ENCODE measurements at places on chromosomes 3 and 15. TPM values are rescaled to one million over a fixed set of nuclear protein-coding genes. Genes with fewer than 3 reads are reported as not detected.

DNA sequence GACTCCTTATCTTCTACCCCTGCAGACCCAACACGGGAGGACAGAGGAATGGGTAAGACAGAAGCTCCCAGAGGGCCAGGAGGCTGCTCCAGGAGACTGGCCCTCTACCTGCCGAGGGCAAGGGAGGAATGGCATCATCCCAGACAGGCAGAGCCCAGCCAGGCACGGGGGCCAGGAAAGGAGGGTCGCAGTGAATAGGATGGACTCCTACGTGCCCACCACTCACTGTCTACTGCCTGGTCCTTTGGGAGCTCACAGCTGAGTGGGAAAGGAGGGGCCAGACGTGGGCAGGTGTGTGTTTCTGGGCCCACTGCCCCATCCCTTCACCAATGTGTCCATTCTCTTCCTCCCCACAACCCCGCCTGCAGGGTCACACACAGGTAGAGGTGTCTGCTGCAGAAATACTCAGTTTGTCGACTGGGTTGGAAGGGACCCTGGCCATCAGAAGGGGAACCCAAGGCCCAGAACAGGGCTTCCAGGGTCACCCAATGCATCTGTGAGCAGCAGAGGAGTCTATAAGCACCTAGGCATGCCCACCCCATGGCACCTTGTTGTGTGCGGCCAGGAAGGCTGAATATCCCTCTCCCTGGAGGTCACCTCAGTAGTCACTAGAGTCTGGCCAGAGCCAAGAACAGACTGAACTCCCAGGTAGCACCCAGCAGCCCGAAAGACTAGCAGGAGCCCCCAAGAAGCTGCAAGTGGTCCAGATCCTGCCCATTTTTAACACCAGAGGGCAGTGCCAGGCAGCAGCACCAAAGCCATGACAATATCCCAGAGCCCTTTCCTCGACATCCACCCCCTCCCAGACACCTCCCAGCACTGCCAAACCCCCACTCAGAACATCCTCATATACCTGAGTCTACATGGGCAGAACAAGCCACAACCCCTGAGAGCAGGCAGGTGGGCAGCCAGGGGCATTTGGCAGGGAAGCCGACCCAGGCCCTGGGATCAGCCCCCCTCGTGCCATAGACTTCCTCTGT is 24.0 kb downstream of the TKT start:
- DNase-seq, result no peak

GRCh38 chr15:29196290-29196689 is 73.3 kb downstream of the NSMCE3 start:
- no peak for DNase-seq

DNA sequence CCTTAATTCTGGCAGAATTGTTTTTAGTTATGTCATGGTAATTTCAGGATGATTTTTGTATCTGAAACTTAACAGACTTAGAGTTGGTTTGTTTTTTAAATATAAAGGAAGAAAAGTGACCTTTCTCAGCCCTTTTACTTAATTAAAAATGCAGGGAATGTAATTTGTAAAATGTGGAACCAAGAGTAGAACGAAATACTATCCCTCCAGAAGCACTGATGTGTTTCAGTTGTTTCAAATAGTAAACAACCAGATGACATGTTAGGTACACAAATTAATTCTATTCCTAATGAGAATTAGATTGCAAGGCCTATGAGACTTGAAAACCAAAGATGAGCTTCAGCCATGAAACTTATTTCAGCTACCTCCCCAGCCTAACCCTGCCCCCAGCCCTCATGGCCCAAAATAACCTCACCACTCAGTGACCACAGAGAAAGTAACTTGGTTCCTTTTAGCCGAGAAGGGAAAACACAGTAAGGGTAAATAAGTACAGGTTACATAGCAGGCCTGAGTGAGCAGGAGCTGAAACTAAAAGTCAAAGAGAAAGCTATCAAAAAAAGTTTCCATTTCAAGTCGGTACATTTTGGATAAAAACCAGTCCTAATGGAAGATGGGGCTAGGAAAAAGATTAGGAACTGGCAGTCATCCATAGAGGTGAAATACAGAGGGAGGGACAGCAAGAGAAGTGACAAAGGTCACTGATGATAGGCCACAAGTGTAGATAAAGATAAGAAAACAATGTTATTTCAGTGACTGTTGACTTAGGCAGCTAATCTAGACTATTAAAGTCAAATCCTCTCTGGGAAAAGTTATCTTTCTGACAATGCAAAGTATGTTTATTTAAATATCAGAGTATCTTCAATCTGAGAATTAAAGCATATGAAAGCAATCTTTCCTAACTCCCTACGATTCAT is 23.2 kb downstream of the SENP8 start:
- no peak for DNase-seq

GRCh38 chr3:172154768-172155664 is 115.6 kb downstream of the FNDC3B start:
- peak; percentile 40 for DNase-seq

DNA sequence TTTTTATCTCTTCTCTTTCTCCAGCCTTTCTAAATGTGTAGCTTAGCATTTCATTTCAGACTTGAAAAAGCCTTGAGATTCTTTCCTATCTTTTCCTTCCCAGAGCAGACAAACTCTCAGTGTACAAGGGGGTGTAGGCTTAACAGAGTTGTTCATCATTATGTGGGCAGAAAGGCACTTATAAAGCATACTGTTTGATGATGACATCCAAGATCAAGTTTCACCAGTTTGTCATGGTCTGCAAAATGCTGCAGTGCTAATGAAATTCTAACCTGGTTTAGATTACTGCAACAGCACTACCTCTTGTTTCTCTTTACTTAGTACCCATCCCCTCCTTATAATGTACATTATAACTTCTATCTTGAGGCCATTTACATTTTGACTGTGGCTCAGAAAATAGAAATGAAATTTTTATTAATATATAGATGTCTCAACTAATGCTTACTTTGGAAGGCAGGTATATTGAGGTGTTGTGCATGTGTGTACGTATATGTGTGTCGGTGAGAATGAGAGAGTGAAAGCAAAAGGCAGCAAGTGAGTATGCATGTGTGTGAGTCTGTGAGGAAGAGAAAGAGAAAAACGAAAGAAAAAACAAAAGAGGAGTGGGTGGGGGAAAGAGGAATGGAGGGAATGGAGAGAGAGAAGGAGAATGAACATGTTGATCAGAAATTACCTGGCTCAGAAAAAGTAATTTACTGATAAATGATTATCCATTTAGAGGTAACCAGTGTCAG is 1043.6 kb downstream of the TUSC7 start:
- peak; percentile 51 for DNase-seq

The SH3GL3 gene
- 1.4 TPM for total RNA-seq

The ITGA11 gene
- total RNA-seq, result 11.4 TPM

The RASL12 gene
- total RNA-seq, result 1.6 TPM

- DNase-seq, result peak; percentile 28
These were observed 6.3 kb downstream of the GORASP1 start for GRCh38 chr3:39101022-39101689.

- DNase-seq, result no peak
These were observed 368.7 kb upstream of the TBL1XR1 start for GRCh38 chr3:177565981-177566380.

- DNase-seq, result no peak
These were observed 121.4 kb upstream of the GMNC start for GRCh38 chr3:190983875-190984274.

DNA sequence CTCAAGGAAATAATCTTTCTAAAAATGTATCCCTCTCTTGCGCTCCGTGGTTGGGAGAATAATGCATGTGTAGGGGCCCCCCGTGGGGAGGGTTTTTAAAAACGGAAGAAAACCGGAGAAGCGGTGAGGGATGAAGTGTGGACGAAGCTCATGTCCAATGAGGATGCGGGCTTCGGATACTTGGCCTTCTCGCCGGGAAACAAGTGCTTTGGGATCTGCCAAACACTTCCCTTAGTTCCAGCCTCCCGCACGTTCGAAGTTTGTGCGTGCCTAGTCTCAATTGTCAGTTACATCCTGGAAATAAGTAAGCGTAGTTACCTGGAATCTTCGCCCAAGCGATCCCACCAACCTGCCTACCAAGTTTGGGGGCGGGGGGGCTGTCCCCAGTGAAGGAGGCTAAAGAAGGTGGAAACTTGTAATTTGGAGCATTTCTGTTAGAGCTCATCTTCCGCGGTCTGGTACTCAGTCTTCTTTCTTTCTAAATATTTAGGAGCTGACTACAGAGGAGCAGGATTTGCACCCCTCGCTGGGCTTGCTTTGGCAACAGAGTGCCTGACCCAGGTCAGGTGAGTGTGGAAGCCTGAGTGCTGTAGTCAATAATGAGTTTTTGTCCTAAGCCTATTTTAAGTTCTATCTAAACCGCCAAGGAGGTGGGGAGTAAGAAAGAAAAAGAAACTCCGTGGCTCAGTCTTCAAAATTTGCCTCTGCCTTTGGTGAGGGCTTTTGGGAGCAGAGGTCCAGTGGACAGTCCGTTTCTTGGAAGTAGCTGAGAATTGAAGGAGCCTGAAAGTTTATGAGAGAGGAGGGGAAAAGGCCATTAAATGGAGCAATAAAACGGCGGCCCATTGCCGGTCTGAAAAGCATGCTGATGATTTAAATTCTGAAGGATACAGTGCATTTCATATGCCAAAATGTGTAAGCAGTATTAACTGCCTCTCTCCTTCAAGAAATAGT is 1.1 kb downstream of the ITPR1 start:
- DNase-seq, result peak; percentile 17

GRCh38 chr3:195010551-195011100 is 260.3 kb downstream of the XXYLT1 start:
- DNase-seq, result no peak

DNA sequence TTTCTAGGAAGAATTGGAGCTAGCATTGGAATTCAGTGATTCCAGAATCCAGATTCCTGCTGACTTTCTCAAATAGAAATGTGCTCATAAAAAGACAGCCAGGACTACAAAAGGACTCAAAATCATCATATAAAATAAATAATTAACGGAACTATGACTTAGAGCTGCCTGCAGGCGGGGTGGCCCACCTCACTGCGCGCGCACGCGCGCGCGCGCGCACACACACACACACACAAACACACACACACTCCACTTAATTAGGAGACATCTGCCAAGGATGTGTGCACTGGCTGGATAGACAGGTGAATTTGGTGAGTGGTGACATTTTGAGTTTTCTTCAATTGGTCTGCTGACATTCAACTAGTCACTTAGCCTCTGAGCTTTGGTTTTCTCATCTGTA is 6.9 kb upstream of the MEX3B start:
- no peak for DNase-seq

- no peak for DNase-seq
These were observed 42.2 kb upstream of the MRPS22 start for GRCh38 chr3:139301654-139302053.

GRCh38 chr3:172804323-172804722 is 53.8 kb downstream of the ECT2 start:
- DNase-seq, result no peak

The SPCS1 gene
- 132 TPM for total RNA-seq

The ZMYND10 gene
- total RNA-seq, result 0.17 TPM

The NCBP2 gene
- 74.7 TPM for total RNA-seq

The VIPR1 gene
- total RNA-seq, result 31.7 TPM

GRCh38 chr15:95298729-95299128 is 1031.8 kb upstream of the NR2F2 start:
- DNase-seq, result no peak

The ZNF592 gene
- total RNA-seq, result 1.4 TPM

GRCh38 chr3:10601151-10601856 is 95.9 kb upstream of the ATP2B2 start:
- peak; percentile 80 for DNase-seq

GRCh38 chr3:65953881-65954733 is 84.6 kb downstream of the MAGI1 start:
- DNase-seq, result peak; percentile 26

GRCh38 chr3:188594139-188594538 is 440.2 kb downstream of the LPP start:
- peak; percentile 38 for DNase-seq

- no peak for DNase-seq
These were observed 26.1 kb downstream of the CHDH start for GRCh38 chr3:53820084-53820483.

DNA sequence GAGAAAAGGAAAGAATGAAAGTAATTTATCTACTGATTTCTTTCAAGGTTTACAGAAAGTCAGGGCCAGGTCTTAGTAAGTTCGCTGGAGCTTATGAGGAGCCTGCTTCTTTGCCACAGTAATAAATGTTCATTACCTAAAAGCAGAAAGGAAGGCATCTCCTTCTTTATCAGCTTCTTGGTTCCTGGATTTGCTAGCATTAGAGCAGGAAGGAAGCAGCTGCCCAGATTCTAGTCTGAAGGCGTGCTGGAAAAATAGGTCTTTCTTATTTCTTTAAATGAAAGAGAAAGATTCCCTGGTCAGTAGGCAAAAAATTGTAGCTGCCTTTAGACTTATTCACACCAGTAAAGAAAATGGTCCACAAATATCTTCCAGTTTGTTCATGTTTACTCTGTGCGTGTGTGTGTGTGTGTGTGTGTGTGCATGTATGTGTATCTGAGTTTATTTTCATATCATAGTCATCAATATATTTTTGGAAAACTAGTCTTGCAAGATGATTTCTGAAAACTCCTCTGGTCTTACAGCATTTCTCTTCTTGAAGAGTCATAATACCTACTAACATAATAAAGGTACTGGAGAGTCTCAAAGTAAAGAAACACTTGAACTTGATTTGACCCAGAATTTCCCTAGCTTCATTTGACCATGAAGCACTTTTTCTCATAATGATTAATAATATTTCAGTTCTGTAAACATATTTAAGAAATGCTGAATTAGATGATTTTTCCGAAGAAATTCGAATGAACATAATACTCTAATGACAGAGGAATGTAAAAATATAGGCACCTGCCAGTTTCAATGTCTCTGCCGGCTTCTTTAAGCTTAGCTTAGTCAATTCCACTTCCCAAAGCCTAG is 255.3 kb upstream of the ZPLD1 start:
- no peak for DNase-seq

The WDR93 gene
- total RNA-seq, result not detected

The ATP13A5 gene
- 0.30 TPM for total RNA-seq

The NDN gene
- 158 TPM for total RNA-seq

The CPEB1 gene
- total RNA-seq, result 5.2 TPM

- no peak for DNase-seq
These were observed 61.8 kb downstream of the ZDHHC19 start for GRCh38 chr3:196149375-196149774.

DNA sequence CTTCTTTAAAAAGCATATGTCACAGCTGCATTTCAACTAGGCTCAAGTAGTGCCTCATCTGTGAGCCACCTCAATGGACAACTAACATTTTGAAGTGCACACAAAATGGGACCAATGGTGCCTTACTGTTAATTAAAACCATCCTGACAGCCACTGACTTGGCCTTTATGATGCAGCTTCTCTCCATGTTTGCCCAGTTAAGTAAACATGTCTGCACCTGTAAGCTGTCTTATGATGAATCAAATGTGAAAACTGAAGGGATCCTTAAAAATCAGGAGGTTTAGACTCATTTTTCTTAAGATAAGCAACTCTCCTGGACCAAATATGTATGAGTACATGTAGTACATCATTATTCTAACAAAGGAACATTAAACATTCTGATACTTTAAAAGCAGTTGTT is 861.6 kb downstream of the ROBO1 start:
- DNase-seq, result no peak

- peak; percentile 29 for DNase-seq
These were observed 78.1 kb upstream of the LMOD3 start for GRCh38 chr3:69200384-69201068.

DNA sequence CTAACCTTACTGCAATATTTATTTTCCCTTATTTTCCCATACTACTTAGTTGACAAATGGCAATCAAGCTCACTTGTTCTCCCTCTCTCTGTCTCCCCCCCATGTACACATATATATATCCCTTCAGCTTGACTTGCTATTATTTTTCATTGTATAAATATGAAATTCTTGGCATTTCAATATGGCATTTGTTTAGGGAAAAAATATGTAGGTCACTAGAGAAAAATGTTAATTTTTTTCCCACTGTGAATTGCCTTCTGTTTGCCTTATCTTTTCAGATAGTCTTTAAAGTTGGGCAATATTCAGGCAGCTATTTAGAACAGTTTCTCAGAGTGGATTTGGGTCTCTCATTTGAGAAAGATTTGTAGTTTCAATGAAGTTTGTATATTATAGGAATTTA is 62.8 kb upstream of the UTS2B start:
- no peak for DNase-seq
